ENCODE measurements at places on chromosomes 11 and 22.

GRCh38 chr11:1889941-1890855 lies 1.5 kb downstream of the PRR33 start:
- no peak for DNase-seq

- DNase-seq, result no peak
These were observed 4.2 kb upstream of the GRK2 start for GRCh38 chr11:67261946-67262681.

DNA sequence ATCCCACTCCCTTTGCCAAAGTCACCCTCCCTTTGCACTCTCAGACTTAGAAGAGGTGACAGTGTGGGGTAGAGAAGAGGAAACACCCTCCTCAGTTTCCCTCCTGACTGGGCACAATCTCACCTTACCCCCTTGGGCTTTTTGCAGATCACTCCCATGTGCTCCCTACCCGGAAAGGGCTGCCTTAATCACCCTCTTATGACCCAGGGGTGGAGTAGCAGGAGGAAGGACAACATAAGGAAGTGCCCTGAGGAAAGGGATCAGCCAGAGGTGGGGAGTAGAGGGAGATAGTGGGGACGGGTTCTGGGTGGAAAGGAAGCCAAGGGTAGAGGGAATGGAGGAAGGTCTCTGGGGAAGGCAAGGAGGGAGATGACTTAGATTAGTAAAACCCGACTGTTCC lies 52.0 kb downstream of the NRXN2 start:
- DNase-seq, result no peak

GRCh38 chr11:34128824-34129223 lies 23.4 kb downstream of the NAT10 start:
- no peak for DNase-seq

- DNase-seq, result no peak
These were observed 4.6 kb downstream of the TRABD start for GRCh38 chr22:50190182-50190940.

DNA sequence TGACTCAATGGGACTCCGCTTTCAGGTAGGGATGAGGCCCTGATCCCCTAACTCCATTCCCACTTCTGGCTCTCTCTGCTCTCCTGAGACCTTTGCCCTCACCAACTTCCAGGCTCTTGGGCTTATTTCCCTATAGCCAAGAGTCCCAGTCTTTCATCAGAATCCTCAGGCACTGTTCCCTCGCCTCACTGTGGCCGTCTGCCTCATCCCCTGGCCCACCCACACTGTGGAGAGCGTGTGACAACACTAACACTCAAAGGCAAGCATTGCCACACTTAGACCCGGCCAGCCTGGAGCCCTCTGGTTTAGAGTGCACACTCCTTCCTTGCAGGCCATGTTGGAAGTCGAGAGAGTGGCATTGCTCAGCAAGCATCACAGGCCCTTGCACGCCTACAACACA lies 27.0 kb downstream of the SERPINH1 start:
- DNase-seq, result no peak

DNA sequence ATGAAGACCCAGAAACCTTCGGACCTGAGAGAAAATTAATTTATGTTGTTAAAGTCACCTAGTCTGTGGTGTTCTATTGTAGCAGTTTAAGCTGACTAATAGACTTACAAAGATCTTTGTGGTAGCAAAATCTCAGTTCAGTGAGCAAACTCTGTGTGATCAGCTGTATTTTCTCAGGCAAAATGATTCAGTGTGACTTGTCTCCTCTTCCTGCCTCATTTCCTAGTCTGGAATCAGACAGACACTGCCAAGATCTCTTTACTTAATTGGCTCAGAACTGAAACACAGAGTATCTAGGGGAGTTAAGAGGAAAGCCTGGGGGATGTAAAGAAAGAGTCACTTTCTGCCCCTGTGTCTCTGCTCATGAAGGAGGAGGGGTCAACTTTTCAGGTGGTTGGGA lies 564.7 kb downstream of the KCNA4 start:
- DNase-seq, result peak; percentile 71

- peak; percentile 24 for DNase-seq
These were observed 35.1 kb downstream of the TTC17 start for GRCh38 chr11:43393765-43394355.

DNA sequence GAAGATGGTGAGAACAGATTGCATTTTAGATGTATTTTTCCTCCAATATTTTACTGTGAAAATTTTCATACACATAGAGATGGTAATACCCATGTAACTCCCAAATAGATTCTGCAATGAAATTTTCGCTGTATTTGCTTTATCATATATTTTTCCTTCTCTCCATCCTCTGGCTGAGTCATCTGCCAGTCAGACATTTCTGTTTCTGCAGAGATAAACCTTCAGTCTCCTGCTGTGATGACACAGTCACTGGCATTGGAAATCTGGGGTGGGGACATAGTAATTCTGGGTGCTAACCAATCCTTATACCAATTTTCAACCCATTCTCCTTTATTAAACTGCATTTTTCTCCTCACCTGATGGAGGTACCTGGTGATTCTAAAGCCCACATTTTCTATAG lies 33.7 kb downstream of the SVIP start:
- peak; percentile 38 for DNase-seq

DNA sequence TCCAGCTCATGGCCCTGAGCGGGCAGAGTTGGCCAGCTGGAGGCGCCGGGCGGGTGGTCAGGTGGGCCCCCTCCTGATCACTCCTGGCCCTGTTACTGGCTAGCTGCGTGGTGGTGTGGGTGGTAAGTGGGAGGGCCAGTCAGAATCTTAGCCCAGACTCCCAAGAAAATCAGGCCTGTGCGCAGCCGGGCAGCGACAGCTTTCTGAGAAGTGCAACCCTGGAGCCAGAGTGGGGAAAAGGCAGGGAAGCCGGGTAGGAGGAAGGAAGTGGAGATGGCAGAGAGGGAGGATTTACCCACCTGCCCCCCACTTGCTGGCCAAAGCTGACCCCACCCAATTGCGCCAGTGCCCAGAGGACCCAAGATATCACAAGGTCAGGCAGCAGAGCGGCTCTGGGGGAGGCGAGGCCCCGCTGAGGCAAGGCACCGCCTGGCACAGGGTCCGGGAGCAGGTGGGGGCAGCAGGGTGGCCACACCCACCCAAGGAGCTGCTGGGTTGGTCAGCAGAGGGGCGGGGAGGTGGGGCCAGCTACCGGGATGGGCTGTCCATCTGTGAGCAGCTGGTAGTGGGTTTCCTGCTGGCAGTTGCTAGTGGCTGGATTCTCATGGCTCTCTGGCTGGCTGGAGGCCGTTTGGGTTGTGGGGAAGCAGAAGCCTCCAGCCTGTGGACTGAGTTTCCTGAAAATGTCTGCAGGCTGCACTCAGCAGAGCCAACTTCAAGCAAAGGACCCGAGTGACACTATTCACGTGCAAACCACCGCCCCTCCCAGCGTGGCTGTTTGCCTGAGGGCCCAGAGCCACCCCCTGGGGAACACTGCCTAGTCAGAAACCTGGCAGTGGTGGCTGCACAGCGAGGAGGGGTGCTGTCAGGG lies 196.4 kb downstream of the IGLL1 start:
- DNase-seq, result no peak

DNA sequence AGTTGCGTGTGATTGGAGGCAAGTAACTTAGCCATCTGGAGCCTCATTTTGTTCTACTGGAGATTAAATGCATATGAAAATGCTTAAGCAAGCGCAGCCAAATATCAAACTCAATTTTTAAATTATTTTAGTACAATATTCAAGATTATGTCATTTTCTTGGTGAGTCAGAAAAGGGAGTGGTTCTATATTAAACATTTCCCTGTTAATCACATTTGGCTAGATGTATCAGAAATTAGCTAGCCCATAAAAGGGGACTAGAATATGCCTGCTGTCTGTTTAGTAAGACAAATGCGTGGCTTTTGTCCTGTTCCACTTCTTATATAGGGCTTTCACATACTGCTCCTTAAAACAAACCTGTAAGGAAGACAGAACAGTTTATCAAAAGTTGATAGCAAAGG lies 35.0 kb upstream of the BMAL1 start:
- no peak for DNase-seq

GRCh38 chr11:44727373-44728287 lies 868 bp downstream of the TSPAN18 start:
- peak; percentile 65 for DNase-seq

DNA sequence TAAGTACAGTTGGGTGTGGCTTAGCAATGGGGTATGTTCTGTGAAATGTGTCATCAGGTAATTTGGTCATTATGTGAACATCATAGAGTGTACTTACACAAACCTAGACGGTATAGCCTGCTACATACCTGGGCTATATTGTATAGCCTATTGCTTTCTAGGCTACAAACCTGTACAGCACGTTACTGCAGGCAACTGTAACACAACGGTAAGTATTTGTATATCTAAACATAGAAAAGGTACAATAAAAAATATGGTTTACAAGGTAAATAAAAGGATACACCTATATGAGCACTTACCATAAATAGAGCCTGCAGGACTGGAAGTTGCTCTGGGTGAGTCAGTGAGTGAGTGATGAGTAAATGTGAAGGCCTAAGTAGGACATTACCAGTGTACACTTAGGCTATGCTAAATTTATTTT lies 73.1 kb upstream of the GDPD4 start:
- peak; percentile 46 for DNase-seq

Measured in IMR-90 (cell line).